Natural killer cell treated with Interleukin-12 subunit alpha and Interleukin-12 subunit beta and Interleukin-15 and Interleukin-18, amount 100 ng/mL, for 72 hours (primary cell): ENCODE measurements at places on chromosomes 7 and 10. TPM values are rescaled to one million over a fixed set of nuclear protein-coding genes. Genes with fewer than 3 reads are reported as not detected.

Gene NPTX2
- total RNA-seq: not detected

Gene BMI1
- 44.9 TPM for total RNA-seq

DNA sequence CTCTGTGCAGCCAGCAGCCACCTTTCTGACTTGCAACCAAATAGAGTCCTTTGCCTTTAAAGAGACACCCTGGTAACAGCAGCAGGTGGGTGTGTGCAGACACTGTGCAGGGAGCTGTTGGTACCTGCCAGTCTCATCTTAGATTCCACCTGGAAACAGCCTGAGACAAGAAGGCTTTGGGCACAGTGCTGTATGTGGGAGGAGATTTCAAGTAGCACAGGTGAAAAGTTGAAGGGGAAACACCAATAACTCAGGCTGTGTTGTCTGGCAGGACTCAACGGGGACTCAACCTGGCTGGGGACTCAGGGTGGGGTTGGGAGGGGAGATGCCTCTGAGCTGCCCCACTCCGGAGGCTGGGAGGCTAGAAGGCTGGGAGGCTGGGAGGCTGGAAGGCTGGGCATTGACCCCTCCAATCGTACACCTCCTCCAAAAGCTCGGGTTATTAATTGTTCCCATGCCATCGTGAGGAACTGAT lies 6.7 kb downstream of the CPXM2 start:
- no peak for DNase-seq

DNA sequence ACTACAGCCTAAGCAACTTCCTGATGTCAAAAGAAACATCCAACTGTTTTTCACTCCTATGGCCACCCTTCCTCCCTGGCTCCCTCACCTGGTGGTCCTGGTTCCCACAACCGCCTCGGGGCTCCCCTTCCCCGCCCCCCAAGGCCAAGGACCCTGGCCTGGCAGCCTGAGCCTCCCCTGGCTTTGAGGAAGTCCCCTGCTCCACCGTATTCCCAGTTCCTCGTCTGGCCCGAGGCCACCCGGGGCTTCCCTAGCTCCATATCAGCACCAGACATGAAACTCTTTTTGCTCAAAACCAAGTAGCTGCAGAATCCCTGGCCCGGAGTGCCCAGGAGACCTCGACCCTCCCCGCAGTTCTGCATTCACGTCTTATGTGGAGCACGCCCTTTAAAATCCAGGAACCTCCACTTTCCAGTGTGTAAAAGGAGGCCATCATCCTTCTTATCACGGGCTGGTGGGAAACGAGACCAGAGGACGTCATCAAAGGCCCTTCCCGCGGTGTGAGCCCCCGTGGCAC lies 82.9 kb downstream of the PRKAG2 start:
- no peak for DNase-seq

Gene DNMBP
- total RNA-seq: 4.1 TPM

- DNase-seq: no peak
These were observed 28.9 kb downstream of the CDK14 start for GRCh38 chr7:90625051-90625450.

GRCh38 chr10:71323407-71323806 lies 4.3 kb downstream of the SLC29A3 start:
- no peak for DNase-seq

Gene TMEM139
- total RNA-seq: not detected

DNA sequence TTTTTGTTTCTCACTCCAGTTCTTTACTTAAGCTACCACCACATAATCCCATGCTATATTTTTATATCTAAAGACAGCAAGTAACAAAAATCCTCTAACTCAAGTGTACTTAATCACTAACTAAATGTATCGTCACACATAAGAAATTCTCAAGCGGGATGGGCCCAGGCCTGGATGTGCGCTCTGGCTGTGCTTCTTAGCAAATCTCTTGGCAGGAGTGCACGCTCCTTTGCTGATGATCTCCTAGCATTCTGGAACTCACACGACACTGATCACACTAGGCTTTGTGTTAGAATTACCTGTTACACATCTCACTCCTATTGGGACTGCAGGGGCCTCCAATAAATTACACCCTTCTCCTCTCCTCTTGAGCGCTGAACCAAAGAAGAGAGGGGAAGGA lies 46.7 kb upstream of the CALD1 start:
- DNase-seq: no peak

DNA sequence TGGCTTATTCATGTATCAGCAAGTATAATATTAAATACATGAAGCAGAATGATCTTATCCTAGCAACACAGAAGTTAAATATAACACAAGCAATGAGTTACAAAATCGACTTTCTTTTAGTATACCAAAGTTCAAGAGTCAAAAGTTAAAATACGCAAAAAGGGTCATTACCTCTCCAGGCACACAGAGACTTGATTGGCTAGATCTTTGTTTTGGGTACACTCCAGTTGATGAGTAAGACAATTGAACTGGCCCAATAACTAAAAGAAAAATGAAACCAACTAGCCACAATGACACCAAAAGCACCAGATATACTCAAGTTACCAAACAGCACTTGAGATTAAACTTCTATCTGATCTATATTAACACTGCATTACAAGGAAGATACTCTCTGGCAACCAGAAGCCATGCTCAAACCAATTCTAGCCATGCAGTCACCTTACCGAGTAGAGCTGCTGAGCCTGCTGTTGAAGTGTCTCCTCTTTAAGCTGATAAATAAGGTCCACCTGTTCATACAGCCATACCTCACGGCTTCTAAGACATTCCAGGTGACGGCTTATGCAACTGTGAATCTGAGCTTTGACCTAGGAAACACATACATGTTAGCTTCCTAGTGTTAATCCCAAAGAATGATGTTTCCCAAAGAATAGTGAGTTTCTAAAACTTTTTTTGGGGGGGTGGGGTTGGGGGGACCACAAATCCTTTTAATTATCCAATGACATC lies 15.6 kb downstream of the NCOA4 start:
- no peak for DNase-seq

DNA sequence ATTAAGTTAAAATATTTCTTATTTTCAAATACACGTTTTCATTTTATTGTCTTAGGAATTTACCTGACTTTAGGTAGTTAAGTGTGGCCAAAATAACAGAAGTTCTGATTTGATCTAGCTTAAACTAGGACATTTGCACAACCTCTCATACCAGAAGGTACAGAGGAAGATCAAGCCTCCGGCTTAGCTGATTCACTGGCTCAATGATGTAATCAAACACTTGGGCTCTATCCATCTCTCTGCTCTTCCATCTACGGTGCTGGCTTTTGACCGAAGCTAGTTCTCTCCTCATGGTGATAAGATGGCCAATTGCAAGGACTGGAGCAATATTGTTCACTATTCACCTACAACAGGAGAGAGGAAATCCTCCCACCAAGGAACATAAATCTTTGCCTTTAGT lies 12.2 kb upstream of the HYCC1 start:
- DNase-seq: no peak

- no peak for DNase-seq
These were observed 71.7 kb downstream of the TMEM178B start for GRCh38 chr7:141145630-141145982.

DNA sequence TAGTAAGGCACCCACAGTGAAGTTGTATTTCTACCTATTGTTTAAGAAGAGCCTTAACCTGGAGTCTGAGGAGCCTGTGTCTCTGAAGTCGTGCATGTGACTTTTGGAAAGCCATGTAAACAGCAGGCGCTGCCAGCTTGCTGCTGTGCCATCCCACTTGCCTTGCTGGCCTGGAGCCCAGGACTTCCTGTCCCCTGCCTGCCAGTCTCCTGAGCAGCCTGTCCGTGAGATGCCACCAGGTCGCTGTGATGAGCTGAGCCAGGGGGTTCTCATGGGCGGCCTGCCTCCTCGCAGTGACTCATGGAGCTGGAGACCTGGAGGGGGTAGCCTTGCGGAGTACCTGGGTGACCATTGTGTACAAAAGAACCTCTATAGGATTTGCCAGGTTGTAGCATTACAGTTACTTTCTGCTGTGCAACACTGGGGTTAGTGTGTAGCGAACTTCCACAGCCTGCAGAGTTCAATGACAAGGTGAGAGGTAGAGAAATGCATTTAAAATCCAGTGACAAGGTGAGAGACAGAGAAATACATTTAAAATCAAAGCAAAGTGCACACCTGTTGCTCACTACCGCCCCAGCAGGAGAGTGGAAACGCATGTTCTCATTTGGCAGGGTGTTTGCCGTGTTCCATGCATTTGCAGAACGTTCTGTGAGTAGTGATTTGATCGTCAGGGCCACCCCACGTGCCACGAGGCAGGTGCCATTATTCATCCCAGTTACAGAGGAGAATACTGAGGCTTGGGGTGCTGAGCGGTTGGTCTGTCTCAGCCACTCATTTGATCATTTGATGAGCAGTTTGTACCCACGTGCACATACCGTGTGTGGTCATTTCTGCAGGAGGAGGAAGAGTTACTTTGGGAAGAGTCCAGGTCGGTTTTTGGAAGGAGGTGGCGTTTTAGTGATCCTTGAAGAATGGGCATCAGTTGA lies 36.6 kb upstream of the BHLHA15 start:
- DNase-seq: no peak

DNA sequence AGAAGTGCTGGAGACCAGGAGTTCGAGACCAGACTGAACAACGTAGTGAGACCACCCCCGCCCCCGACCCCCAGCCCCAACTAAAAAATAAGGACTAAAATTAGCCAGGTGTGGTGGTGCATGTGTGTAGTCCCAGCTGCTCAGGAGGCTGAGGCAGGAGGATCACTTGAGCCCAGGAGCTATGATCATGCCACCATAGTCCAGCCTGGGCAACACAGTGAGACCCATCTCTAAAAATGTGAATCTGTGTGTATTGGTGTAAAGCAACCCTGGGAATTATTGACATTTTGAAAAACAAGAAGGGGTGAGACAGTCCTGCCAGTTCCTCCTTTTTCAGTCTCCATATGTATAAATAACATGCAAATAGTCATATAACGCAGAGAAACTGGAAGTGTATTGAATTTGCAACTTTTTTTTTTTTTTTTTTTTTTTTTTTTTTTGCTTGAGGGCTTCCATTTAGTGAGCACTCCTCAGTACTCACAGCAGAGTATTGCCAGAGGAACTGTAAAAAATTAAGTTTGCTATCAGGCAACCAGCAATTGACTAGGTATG lies 3.4 kb upstream of the ITGB1 start:
- no peak for DNase-seq

DNA sequence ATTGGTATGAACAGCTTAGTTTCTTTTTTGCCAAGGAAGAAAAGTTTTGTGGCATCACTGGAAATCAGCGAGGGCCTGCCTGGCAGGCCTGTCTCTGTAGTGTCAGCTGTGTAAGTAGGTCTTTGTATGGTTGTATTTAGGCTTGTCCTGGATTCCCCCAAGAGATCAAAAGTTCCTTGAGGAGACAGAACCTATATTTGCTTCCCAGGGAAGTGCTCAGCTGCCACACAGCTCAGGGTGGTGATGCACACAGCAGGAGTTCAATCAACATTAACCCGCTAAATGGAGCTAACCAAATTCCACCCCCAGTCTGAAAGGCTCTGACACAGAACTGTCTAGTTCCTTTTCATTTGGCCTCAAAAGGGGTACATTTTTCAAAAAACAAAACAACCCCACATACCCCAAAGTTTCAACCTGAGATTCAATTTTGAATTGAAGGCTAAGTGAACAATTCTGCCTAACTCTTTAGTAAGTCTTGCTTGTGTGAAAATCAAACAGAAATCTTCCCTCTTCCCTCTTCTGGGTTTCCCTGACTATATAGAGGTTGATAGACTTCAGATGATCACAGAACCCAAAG lies 124.4 kb downstream of the CLEC2L start:
- DNase-seq: no peak

Gene MRLN
- total RNA-seq: not detected

Gene GPR85
- total RNA-seq: not detected

- no peak for DNase-seq
These were observed 211.4 kb upstream of the KLF14 start for GRCh38 chr7:130945411-130945811.

DNA sequence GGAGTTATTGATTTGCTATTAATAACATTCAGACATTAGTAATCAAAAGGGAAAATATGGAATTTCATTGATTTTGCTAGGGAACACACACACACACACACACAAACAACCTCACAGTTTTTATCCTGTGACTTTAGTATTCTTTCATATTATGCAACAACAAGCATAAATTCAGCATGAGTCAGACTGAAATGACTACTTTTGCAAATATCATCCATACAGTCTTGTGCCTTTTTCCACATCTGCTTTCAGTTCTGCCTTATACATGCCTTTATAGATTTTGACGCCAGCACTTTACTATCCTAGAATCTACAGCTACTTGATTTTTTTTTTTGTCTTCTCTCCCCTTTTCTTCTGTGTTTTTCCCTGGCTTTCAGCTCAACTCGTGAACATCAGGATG lies 975.8 kb upstream of the LRRTM3 start:
- DNase-seq: no peak

Gene HMX2
- total RNA-seq: not detected

Gene GPRIN2
- not detected for total RNA-seq

- DNase-seq: no peak
These were observed 5.5 kb downstream of the JAZF1 start for GRCh38 chr7:28174901-28175661.

Gene PGAM2
- not detected for total RNA-seq

DNA sequence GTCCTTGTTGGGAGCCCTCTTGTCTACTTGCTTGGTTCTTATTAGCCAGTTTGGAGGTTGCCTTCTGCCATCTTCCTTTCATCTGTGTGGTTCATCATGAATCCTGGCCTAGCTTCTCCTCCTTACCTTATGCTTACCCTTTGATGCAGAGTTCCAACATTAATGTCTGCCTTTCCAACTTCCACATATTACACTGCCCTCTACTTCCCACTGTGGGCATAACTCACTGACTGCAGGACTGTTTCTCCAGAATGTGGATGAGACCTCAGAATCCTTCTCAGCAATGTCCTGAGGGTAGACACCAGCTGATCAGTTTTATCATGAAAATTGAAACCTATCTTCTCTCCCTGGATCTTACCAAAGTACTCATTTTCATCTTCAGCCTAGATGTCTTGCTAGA lies 491.0 kb downstream of the LRMDA start:
- no peak for DNase-seq

DNA sequence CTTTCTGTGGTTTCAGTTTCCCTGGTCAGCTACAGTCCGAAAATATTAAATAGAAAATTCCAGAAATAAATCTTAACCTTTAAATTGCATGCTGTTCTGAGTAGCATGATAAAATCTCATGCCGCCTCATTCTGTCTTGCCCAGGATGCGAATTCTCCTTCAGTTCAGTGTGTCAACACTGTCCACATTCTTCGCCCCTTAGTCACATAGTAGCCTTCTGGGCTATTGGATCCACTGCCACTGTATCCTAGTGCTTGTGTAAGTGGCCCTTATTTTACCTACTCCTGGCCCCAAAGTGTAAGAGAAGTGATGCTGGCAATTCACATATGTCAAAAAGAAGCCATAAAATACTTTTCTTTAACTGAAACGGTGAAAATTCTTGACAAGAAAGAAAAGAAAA lies 129.6 kb downstream of the ZWINT start:
- no peak for DNase-seq

Gene FASTK
- total RNA-seq: 131 TPM

Gene RPEL1
- not detected for total RNA-seq

GRCh38 chr7:10845225-10845624 lies 128.4 kb upstream of the PHF14 start:
- no peak for DNase-seq
